SK-N-DZ (cell line): ENCODE measurements at places on chromosomes 16 and 17.
A peak's percentile ranks its signal among the peaks of the same experiment; 100 is the strongest.

- DNase-seq, result no peak
Measured at GRCh38 chr17:49914096-49914490, 54.9 kb upstream of the DLX4 start.

GRCh38 chr17:18262111-18262510 lies 1.6 kb downstream of the MIEF2 start:
- DNase-seq, result no peak

DNA sequence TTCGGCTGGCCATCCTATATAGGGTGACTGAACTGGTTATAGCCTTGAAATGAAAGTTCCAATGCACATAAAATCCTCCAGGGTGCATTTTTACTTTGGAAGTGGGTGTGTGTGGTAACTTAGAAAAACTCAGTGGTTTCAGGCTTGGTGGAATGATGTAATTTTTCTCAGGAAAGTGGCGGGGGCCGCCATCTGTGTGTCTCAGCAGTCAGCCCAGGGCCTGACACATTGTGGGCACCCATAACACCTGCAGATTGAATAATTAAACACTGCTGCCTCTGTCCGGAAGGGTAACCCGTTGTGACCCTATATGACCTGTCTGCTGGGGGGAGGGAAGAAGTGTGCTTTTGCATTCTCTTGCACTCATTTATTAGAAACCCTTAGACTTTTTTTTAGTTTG lies 2.2 kb upstream of the PDP2 start:
- no peak for DNase-seq

DNA sequence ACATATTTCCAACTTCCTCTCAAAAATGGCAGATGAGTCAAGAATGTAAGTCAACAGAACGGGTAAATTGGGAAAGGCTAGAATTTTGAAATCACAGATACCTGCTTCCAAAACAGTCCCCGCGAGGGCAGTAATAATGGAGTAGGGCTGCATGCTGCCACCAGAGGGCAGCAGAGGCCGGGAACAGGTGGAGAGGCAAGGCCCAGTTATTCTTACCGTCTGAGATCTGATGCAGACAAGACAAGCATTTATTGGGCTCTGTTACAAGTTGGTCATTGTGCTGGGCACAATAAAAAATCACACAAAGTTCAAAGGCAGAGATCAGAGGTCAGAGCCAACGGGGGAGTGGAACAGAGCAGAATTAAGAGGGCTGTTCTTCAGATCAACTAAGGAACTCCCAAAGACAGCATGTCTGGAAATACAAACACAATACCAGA lies 8.8 kb upstream of the MLKL start:
- peak; percentile 79 for DNase-seq

DNA sequence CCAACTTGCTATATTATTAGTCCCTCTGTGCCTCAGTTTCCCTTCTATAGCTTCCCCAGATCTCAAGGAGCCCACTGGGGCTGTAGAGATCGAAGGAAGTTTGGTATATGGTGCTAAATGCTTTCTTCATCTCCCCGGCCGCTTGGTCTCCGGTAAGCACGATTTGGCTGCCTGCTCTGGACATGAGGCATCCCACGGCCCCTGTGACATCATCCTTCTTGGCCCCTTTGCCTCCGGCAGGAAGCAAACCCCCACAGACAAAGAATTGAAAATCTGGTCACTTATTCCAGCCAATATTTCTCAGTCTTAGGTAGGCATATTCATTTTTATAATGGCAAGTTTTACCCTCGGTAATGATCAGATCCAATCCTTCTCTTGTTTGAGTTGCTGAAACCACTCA lies 65.8 kb downstream of the WSCD1 start:
- DNase-seq, result no peak

DNA sequence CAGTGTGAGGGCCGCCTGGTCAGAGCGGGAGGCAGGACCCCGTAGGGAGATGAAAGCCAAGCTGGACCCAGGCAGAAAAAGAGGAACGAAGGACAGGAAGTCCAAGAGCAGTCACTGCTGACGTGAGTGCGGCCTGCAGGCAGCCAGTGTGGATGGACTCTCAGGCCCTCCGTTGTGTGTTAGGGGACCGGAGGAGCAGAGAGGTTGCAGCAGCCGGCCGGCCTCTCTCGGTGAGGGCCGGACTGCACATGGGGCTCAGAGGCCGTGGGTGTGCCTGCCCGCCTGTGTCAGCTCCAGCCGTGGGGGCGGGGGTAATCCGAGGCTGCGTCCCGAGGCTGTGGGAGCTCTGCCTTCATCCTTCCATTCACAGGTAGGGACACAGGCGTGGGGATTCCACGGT lies 67.4 kb downstream of the JPH3 start:
- DNase-seq, result no peak

DNA sequence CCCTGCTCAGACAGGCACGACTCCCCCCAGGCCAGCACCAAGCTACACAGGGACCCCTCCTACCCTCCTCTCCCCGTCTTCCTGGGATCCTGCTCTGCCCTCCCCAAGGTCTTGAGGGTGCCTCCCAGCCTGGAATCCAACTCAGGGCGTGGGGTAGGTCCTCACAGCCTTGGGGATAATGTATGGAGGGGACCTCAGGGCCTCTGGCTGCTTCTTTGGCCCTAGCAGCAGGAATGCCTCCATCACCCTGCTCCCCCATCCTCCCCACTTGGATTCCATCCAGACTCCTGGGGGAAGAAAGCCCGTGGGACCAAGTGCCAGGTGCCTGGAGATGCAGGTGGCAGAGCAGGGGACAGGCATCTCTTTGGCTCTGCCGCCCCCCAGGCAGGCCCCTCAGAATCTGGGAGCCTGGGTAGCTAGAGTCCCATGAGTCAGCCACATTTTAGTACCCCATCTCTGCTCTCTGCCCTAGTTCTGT lies 10.7 kb upstream of the STAC2 start:
- DNase-seq, result no peak

- no peak for DNase-seq
Measured at GRCh38 chr17:41367426-41368075, 2.1 kb downstream of the KRT33B start.

DNA sequence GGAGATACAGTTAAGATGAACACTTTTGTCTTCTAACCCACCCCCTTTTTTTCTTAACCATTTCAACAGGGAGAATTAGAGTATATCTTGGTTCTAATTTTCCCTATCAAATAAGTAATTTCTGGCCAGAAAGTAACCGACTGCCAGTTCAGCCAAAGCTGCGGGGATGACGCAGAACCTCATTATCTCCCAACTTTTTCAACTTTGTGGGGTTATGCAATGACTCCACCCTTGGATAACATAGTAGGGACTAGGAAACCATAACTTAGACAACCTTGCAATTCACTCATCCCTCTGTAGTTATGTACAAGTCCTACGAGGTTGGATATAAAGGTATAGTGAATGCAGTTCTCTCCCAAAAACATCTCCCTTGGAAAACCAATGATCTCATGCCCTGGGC lies 184.0 kb downstream of the ZNF18 start:
- DNase-seq, result no peak

DNA sequence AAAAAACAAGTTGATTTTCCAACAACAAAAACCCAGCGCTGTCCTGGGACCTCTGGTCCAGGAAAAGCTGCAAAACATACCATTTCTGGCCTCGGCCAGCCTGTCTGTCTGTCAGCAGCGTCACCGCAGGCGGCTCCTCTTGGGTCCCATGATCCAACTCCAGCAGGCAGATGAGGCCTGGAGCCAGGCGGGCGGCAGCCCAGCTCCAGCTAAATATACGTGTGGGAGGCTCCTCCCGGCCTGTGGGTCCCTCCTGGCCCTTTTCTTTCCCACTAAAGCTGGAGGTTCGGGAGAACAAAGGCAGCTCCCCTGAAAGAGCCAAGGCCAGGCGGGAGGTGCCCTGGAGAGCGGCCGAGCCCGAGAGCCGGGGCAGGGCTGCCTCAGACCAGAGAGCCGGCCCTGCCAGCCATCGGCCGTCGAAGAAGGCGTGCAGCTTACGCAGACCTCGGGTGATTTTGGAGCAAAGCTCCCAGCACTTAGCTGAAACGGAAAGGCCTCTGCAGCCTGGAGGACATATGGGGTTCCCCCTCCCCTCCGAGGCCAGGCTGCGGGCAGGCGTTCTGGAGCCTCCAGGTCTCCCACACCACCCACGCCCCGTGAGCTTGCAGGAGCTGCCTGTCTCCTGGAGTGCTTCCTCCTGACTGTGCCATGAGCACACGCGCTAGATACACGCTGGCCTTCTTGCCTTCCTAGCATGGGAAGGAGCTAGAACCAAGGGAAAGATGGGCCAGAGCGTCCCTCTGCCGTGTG lies 19.9 kb upstream of the JPH3 start:
- DNase-seq, result peak; percentile 45

DNA sequence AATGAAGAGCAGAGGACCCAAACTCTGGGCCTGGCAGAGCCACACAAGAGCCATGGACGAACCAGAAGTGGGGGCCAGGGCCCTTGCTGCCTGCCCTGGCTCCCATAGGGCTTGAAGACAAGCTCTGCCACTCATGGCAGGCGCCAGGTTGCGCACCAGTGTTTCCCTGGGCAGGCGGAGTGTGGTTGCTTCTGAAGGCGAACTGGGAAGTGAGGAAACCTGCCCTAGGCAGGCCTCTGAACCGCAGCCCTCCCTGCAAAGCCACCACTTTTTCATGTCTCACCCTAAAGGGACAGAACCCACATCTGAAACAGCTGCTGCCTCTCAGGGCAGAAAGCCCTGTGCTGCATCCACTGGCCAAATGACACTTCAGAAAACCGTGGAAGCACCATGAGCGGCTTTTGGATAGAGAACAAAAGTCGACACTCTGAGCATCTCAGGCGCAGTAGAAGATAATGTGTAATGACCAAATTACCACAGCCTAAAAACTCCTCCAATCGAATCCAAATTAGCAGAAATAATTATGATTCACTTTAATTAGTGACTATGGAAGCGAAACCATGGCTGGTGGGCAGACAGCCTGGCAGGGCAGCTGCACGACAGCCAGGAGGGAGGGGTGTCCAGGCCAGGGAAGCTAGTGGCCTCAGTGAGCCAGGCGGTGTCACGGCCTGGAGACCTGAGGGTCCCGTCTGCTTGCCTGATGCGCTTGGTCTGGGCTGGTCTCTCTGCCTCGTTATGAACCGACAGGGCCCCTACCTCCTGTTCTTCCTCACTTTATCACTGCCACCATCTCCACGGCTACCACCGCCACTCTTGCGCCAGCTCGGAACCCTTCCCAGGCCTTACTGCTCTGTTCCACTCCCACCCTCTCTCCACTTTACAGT lies 59.1 kb downstream of the PRMT7 start:
- peak; percentile 45 for DNase-seq

- DNase-seq, result no peak
Measured at GRCh38 chr17:2179615-2180295, 123.8 kb downstream of the SMG6 start.

DNA sequence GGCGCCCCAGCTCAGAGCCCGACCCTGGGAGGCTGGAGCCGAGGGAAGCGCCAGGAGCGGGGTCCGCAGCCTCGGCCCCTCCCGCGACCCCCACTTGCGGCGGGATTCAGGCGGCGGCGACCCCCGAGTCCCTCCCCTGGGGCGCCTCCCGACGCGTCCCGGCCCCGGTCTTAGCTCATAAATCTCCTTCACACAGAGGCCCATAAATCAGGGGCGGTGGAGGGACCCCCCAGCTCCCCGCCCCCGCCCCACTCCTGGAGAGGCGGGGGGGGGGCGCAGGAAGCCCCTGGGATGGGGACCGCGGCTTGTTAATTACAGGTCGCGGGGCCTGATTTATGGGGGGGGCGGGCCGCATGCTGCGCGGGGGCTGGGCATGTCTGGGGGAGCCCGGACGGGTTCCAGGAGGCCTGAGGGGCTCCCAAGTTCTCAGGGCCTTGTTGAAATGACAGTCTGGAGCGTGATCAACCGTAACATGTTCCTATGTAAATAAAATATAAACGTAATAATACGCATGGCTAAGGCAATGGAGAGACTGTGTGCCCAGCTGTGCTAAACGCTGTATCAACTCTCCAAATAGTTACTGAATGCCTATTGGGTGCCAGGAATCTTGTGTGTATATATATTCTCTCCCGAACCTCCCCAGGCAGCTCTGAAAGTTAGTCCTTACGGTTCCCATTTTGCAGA lies 10.0 kb upstream of the BHLHA9 start:
- DNase-seq, result no peak

DNA sequence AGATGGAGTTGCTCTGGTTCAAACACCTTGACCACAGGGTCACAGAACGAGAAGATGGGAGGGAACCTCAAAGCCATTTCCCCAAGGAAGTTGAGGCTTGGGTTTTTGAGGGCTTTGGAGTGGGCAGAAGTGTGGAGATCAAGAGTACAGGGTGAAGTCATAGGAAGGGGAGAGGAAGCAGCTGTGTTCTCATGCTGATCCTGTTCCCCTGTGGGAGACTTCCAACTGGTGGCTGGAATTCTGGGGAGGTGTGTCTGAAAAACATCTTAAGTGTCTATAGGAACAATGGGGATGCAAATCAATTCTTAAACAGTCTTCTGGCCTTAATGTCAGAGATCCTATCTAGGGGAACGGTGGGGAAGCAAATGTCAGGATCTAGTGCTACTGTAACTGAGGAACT lies 38.8 kb upstream of the HSBP1 start:
- DNase-seq, result no peak

DNA sequence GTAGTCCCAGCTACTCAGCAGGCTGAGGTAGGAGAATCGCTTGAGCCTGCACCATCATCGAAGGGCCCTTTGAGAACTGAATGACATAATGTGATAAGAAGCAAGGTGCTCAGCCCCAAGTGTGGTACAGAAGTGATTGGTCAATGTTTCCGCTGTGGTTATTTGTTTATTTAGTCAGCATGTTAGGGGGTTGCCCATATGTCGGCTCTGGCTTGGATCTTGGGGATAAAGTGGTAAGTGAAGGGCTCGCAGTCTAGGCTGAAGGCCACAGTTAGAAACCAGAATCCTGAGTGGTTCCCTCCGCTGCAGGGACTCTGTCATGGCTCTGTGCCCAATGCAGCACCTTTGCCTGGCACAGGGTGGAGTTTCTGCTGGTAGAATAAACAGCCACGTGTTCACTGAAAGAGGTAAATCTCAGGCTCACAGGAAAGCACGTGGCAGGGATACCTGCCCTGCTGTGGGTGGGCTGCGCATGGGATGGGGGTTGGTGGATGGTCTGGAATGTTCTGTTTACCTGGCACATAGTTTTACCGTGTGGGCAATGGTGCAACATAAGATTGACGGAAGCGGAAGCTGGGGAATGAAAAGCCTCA lies 35.4 kb downstream of the SYT17 start:
- DNase-seq, result no peak

- peak; percentile 74 for DNase-seq
Measured at GRCh38 chr17:47733047-47733673, at the start of gene TBX21. Gene TBX21 (plus strand): TSS chr17:47733236. CDS start chr17:47733455, 219 bp downstream.

DNA sequence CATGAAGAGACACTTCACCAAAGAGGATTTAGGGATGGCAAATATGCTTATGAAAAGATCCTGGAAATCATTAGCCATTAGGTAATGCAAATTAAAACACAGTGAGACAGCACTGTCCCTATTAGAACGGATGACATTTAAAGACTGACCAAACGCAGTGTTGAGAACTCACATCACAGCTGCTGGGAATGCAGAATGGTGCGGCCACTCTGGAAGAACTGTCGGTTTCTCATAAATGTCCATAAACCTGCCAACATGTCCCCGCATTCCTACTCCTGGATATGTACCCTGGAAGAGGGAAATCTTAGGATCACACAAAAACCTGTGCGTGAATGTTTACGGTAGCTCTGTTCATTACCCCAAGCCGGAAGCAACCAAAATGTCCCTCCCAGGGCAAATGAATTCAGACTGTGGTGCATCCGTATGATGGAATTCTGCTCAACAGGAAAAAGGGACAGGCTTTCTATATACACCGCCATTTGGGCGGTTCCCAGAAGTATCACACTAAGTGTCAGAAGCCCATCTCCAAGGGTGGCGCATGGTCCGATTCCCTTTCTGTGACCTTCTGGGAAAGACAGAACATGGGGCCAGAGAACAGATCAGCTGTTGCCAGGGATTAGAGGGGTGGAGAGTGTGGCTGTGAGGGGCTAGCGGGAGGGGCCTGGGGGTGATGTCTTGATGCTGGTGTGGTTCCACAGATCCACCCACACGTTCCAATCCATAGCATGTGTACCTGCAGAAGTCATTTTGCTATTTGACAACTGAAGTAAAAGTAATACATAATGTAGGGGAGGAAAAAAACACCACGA lies 197.2 kb upstream of the CHMP6 start:
- DNase-seq, result no peak
